ENCODE measurements at places on chromosomes 12 and 14.

GRCh38 chr12:115946867-115947695, 330.4 kb downstream of the MED13L start:
- no peak for DNase-seq

DNA sequence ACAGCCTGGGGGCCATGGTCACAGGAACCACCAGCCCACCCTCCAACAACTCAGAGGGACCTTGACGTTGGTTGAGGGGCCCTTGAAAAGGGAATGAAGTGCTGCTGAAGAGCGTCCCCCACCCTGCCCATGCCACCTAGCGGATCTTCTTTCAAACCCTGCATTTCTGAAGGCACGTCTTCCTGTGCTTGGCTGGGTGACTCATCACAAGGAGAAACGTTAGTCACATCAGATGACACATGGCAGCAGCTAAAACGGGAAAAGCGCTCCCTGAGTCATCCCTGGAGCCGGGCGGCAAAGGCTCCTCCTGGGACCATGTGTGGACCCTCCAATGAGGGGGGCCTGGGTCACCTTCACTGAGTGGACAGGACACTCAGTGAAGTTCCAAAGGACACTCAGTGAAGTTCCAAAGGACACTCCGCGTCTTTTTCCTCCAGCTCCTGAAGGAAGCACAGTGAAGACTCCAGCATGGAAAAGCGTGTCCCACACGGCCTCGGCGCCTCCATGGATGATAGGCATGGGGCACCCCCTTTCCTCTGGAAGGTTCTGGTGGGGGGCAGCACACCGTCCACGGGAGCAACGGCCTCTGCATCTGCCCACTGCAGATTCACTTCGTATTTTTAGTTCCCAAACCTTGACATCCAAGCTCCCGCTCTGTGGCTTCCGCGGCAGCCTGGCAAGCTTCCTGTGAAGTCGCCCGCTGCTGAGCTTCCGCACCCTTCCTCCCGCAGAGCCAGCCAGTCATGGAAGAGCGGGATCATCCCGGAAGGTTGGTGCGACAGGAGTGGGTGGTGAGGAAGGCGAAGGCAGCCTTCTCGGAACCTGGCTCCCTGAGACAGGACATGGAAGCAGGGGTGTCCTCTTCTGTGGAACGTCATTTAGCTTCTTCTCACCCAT, 383.4 kb downstream of the VRK1 start:
- no peak for DNase-seq

- DNase-seq: no peak
Observed at GRCh38 chr12:79451365-79451764, 239.4 kb downstream of the PAWR start.

GRCh38 chr14:103318750-103319419, 15.2 kb upstream of the EIF5 start:
- no peak for DNase-seq

- DNase-seq: no peak
Observed at GRCh38 chr12:93226361-93226760, 151.4 kb upstream of the NUDT4 start.

- DNase-seq: no peak
Observed at GRCh38 chr14:38124506-38124905, 83.2 kb upstream of the SSTR1 start.

GRCh38 chr12:96221391-96221790, 27.2 kb downstream of the ELK3 start:
- no peak for DNase-seq

- DNase-seq: no peak
Observed at GRCh38 chr12:99759444-99759843, 111.9 kb downstream of the GARIN6 start.

DNA sequence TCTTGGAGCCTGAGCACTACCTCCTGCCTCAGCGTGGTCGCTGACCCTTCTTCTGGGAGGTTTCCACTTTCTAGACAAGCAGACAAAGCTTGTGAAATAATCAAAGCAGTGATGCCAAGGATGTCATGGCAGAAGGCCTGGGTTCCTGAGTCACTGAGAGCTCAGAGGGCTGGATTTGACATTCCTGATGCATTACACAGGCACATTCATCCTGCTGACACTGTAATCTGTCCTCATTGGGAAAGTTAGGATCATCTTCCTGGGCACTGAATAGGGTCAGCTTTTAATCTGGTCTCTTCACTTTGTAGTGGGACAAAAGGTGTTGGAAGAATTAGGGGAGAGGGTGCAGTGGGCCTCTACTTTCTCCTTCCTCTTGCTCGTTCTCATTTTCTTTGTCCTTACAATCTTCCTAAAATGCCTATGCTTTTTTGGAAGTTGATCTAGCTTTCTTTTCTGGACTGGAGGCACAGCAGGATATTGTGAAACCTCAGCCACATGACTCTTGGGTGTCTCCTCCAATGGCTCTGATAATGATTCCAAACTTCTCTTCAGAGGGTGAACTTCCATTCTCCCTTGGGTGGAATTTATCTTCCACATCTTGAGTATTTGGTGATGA, 29.6 kb downstream of the EEA1 start:
- peak; percentile 65 for DNase-seq

DNA sequence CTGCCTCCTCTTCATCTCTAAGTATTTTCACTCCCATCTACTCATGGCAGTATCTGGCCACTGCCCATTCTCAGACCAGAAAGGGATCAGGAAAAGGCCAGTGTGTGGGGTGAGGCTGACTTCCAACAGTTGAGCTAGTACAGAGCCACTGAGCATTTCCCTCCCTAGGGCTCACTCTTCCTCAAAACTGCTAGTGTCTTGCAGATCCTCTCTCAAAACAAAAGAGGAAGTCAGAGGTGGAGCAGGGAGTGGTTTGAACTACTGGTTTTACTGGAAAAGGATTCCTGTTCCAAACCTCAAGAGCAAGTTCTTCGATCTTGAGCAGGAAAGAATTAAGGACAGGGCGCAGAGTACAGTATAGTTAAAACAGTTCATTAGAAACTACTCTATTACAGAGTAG, 11.7 kb upstream of the RNASE10 start:
- peak; percentile 75 for DNase-seq

DNA sequence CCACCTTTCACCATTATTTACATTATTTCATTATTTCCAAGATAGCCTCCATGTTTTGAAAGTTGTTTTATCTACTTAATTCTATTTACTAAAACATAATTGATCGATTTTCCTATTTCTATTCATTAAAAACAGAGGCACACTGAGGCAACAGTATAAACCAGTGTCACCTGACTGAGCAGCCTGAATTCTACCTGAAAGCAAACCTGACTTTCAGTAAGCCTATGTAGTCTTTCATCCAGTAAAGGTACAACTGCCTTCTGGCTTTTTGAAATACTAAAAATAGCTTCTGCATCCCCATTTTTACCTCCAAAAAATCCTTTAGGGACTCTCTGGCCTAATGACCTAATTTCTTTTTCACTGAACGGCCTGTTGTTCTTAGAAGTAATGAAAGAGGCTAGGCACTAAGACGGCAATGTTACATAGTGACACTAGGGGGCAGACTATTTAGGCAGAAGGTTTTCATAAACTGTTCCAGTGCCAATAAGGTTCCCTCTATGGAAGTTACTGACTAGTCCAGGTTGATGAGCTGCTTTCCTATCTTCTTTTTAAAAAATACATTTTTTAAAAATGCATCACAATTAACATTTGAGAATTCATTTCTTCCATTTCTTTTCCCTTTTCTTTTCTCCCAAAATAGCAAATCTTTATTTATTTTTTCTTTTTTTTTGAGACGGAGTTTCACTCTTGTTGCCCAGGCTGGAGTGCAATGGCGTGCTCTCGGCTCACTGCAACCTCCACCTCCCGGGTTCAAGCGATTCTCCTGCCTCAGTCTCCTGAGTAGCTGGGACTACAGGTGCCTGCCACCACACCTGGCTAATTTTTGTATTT, 17.5 kb downstream of the ANAPC5 start:
- DNase-seq: peak; percentile 91

GRCh38 chr14:99564256-99564925, 39.6 kb downstream of the CCDC85C start:
- peak; percentile 81 for DNase-seq

- no peak for DNase-seq
Observed at GRCh38 chr12:129826273-129826672, 77.6 kb downstream of the TMEM132D start.

- no peak for DNase-seq
Observed at GRCh38 chr12:1618489-1618888, 10.5 kb upstream of the WNT5B start.

GRCh38 chr14:23185063-23185462, 1.6 kb upstream of the SLC7A8 start:
- no peak for DNase-seq

DNA sequence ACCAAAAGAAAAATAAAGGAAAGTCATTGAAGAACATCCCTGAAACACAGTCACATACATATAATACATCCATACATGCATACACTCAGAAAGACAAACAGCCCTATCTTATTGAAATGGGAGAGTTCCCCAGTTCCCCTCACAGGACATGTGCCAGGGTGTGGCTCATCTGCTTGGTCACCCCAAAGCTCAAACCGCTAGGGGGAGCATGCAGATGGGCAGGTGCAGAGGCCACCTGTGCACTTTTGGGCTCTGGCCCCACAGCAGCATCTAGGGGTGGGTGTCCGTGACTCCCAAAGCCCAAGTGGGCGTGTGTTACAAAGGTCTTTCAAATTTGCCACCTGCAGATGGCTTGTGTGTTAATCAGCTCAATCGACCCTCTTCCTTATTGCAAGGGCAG, 75.2 kb downstream of the CMAS start:
- DNase-seq: no peak

DNA sequence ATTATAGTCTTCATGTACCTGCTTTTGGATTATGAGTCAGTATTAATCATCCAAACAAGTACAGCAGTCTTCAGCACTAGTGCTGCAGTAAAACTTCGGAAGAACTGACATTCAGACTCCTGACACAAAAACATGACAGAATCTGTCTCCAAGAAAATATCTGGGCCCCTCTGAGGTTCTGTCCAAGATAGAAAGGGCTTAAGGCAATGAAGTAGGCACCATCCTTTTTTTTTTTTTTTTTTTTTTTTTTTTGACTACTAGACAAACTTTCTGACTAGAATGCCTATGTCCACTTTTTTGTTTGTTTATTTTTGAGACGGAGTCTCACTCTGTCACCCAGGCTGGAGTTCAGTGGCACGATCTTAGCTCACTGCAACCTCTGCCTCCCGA, 112.5 kb downstream of the MED13L start:
- DNase-seq: no peak

Data from pons (tissue), 1 donor.